HT1080 (cell line): ENCODE measurements at places on chromosomes 3 and 15.

DNA sequence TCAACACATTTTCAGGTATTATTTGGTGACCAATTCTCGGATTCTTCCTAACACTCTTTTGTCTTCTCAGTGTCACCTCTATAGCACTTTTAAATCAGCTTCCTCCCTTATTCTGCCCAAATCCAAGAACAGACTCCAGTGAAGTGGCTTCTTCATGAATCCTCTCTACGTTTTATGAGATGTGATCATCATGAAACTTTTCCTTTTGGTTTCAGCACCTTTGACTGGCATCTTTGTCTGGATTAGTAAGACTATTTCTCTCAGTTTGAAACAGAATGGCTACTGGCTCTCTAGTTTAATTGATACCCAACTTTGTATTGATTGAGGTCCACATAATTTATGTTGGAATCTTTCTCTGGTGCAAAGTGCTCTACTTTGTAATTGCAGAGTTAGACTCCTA, 45.6 kb downstream of the CMC1 start:
- no peak for DNase-seq

- no peak for DNase-seq
Measured at GRCh38 chr3:106263011-106263410, 394.2 kb upstream of the CBLB start.

GRCh38 chr15:43316016-43316970, 14.1 kb downstream of the LCMT2 start:
- no peak for DNase-seq

GRCh38 chr3:124985349-124985748, 50.8 kb upstream of the MUC13 start:
- DNase-seq = peak; percentile 81

- DNase-seq = no peak
Measured at GRCh38 chr15:52137432-52138357, 25.1 kb upstream of the BCL2L10 start.
